ENCODE measurements at places on chromosomes 2 and 18.

- no peak for DNase-seq
These were observed 41.4 kb downstream of the DGKD start for GRCh38 chr2:233395687-233396086.

- DNase-seq: no peak
These were observed 9.1 kb upstream of the SEMA4C start for GRCh38 chr2:96878796-96879544.

GRCh38 chr2:177783091-177783490 lies 289.5 kb downstream of the PDE11A start:
- no peak for DNase-seq

- no peak for DNase-seq
These were observed 865.4 kb upstream of the NXPH2 start for GRCh38 chr2:139645617-139646016.

DNA sequence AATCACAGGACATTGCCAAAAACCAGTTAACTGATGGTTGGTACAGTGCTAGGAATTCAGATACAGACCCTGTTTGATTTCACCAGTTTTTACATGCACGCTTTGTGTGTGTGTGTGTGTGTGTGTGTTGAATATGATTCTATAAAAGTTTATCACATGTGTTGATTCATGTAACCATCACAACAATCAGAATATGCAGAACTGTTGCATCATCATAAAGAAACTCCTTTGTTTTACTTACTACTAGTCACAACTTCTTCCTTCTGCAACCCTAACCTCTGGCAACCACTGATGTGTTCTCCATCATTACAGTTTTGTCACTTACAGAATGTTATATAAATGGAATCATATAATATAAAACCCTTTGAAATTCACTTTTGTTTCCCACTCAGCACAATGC lies 144.8 kb upstream of the CYP26B1 start:
- DNase-seq: no peak

DNA sequence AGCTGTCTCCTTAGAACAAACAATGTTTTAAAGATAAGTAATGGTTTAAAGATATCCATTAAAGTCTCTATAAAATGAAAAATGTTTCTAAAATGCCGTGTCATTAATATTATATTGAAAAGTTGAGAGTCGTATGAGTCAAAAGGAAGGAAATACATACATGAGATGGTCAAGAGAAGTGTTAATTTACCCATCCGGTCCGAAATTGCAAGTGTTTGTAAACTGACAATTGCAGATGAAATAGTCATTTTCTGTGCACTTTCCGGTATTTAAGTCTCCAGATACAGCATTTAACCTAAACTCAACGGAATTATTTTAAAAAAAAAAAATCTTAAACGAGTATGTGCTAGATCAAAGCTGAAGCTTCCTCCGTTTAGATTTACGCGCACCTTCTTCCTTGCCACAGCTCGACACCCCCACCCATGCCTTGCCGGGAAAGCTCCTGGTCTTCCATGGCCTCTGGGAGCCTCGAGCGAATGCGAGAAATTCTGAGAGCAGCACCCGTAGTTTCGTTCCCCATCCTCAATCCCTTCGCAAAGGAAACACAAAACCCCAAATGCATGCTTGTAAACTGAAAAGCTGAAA lies 1.8 kb downstream of the DSC3 start:
- peak; percentile 10 for DNase-seq

DNA sequence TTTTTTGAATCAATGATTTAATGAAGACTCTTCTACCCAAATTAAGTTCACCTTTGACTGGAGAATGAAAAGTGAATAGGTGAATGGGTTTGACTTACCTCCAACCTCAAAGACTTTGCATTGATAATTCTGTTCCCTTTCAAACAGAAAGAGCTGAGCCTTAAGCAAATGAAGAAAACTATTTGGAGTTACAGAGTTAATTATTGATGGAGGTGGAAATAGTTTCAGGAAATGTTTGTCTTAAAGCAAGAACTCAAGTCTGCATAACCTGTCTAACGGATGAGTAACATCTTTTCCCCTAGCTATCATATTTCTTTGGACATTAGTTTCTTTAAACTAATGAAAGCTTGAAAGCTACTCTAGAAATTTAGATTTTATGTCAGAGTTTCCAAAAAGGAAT lies 166.5 kb downstream of the CERS6 start:
- DNase-seq: no peak

DNA sequence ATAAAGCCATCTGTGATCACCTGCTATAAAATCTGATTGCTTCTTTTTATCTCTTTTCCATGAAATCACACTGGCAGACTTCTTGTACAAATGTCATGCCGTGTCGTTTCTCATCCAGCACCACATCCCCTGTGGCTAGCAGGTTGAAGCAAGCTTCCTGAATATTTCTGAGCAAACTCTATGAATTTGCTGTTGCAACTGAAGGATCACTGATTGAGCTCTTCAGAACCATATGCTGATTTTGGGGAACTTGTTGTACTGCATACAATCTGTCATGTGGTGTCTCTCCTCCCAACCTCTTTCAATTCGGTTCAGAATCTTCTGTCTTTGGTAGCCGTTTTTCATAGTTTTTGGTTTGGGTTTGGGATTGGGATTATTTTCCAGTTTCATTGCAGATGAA lies 57.7 kb upstream of the RBMS1 start:
- DNase-seq: no peak

GRCh38 chr18:55048892-55049291 lies 89.6 kb upstream of the CCDC68 start:
- peak; percentile 23 for DNase-seq

DNA sequence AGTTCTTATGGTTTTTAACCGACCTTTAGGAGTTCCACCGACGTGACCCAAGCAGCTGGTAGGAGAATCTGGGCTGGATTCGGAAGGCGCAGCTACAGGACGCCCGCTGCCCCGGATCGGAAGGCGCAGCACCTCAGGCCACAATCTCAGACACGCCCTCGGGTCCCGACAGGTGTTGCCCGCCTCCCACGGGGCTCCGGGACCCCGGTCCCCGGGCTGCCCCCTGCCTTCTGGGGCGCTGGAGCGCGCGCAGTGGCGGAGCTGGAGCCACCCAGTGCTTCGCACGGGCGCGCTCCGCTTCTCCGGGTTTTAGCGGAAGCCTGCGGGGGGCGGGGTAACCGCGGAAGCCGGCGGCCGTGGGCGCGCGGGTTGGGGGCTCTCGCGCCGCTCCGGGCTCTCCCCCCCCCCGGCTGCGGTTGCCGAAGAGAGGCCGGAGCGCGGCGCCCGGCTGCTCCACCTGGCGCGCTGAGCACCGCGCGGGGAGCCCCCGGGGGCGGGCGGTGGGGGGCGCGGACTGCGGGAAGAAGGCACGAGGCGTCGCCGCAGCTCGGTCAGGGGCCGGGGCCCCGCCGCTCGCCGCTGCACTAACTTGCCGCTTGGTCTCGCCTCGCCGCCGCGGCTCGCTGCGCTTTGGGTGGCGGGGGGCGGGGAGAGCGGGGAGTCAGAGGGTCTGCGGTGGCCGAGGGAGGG lies 718.8 kb downstream of the DPP10 start:
- no peak for DNase-seq

- DNase-seq: no peak
These were observed 188.7 kb downstream of the RTP5 start for GRCh38 chr2:242058116-242058680.

DNA sequence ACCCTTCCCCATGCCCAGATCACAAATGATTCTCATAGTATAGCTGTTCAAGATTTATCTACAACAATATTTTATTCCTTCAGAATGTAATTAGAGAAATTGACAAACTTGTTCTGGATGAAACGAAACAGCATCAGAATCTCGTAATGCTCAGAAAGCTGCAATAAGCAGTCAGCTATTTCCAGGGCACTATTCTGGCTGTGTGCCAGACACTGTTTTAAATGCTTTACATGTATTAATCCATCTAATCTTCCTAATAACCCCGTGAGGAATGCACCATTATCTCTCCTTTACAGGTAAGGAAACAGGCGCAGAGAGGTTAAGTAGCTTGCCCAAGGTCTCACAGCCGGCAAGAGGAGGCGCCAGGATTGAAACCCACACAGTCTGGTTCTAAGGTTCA lies 10.1 kb upstream of the LYPD6B start:
- no peak for DNase-seq

DNA sequence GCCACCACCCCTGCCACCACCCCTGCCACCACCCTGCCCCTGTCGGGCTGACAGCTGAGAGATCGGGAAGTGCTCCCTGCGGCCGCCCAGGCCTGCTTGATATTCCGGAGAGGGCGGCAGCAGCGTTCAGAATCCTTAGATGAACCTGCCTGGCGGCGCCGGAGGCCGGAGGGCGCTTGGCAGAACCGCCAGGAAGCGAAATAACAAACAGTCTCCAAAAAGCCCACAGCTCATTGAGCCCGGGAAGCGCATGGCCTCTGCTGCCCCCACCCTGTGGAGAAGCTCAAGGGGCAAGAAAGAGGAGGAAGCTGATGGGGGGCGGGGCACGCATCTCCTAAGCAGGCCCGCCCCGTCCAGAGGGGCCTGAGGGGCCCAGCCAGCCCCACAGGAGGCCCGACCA lies 92.2 kb upstream of the MBOAT2 start:
- DNase-seq: no peak

DNA sequence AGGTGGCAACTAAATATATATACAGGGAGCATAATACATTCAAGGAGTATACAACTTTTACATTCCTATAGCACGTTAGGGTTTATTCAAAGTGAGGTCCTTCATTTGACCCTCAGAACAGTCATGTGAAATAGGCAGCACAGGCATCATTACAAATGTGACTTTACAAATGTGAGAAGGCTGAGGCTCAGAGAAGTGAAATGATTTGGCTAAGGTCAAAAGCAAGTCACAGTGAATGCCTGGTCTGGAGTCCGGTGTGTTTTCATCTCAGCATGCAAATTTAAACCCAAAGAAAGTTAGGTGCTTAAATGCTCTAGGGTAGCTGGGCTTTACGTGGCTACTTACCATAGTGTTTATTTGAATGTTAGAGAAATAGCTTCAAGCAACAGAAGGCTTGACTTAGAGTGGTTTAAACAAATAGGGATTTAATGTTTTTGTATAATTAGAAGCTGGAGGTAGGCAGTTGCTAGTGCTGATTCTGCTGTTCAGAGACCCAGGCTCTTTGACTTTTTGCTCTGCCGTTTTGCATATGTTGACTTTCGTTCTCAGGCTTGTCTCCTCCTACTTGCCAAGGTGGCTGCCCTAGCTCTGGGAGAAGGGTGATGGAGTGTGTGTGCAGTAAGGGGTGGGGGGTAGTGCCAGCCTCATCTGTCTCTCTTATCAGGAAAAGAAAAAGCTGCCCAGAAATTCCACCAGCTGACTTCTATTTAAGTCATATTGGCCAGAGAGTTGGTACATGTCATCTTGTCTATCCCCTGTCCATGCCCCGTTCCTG lies 89.2 kb downstream of the PLCL1 start:
- DNase-seq: no peak

- no peak for DNase-seq
These were observed 882.7 kb upstream of the CHAC2 start for GRCh38 chr2:52884761-52885352.

DNA sequence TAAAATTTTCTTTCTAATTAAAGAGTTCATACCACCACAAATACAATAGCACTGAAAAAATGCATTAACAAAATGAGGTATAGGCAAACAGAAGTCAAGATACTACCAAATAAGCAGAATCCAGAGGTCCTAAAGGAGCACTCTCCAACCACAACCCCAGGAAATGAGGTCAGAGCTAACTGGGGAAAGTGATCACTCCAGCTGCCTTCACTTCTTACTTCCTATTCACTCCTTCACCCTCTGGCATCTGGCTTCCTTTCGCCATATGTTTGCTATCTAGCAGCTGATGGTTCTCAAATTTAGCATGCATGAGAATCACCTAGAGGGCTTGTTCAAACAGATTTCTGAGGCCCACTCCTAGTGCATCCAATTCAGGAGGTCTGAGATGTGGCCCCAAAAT lies 212.6 kb upstream of the ACVR2A start:
- no peak for DNase-seq

DNA sequence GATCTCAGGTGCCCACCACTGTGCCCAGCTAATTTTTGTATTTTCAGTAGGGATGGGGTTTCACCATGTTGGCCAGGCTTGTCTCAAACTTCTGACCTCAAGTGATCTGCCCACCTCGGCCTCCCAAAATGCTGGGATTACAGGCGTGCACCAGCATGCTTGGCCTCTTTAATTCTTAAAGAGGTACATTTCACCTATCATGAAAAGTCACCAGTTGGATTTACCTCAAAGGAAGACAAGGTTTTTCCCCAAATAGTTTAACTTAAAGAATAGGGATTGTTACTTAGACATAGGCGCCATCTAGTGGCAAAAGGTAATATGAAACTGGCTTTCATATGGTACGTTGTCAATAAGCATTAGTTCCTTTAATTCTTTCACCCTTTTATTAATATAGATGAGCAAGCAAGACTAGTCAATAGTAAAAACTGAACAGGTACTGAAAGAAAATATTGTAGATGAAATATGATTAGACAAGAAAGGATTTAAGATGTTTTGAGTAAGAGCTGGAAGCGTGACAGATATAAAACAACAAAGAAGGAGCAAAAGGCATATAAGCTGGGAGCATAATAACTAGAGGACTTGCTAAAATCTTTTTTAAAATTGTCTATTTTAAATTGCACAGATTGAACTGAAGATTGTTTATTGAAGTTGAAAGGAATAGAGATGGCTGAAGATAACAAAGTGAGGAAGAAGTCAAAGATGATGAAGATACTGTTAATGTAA lies 35.0 kb upstream of the PSMD14 start:
- DNase-seq: peak; percentile 42

- DNase-seq: no peak
These were observed 240.7 kb upstream of the FAM98A start for GRCh38 chr2:33839791-33840190.

- no peak for DNase-seq
These were observed 80.3 kb downstream of the SPP2 start for GRCh38 chr2:234130777-234131181.

DNA sequence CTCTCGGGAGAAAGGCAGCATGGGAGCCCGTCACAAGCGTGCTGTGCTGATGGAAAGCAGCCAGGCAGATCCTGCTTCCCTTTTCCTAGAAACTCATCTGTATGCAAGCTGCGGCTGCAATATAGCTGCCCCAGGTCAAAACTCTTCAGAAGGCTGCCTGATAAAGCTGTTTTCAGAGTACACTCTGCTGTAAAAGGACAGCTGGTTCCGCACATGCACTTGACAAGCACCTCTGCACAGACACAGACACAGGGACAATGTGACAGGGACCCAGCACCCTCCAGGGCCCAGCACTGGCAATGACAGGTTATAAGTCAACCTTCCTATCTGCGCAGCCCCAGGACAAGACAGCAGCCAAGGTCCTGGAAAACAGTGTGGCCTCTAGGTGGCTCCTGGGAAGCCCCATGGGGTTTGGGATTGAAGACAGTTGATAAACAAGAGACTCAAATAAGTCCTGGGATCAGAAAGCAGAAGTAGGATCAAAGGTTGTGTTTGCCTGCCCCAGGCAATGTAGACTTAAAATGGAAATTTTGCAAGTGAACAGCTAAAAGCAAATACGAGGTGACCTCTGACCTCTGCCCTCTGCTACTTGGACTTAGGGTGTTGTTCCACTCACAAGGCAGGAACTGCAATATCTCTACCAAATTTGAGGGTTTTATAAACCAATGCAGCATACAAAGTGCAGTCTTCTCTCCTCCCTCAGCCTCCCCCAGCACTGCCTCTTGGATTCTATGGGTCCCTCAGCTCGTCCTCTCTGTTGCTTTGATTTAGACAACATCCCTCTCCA lies 16.9 kb downstream of the SLC66A2 start:
- DNase-seq: no peak
